ENCODE measurements at places on chromosomes 13 and 19.
A peak's percentile ranks its signal among the peaks of the same experiment; 100 is the strongest.

- no peak for DNase-seq
These were observed 13.6 kb downstream of the CCDC97 start for GRCh38 chr19:41323430-41324125.

- no peak for DNase-seq
These were observed 113.2 kb downstream of the STARD13 start for GRCh38 chr13:33172400-33172799.

DNA sequence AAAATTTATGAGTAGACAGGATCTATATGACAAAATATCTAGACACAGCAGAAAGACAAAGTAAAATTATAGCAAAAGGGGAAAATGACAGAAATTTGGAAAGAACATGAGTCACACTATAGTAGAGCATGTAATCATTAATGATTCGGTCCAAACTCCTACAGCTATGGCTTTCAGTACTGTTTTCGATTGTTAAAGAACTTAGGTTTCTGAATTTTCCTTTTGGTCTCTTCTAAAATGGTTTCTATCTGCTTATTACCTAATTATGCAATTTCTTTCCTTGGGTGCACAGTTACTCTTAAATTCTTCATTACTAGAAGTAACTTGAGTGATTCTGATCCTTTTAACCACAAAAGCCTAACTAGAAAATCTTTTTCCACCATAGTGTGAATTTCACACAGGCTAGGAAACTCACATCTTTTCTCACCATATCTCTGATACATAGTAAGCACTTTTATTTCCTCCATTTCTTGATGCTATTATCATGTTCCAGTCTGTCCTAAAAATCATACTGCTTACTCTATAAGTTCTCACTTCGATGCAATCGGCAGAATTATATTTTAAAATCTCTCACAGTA lies 1101.4 kb downstream of the PCDH9 start:
- no peak for DNase-seq

- DNase-seq = peak; percentile 23
These were observed 319.9 kb upstream of the DACH1 start for GRCh38 chr13:72186730-72187422.

GRCh38 chr13:114108894-114109293 lies 23.5 kb downstream of the RASA3 start:
- no peak for DNase-seq
